Activated CD4-positive, alpha-beta T cell treated with anti-CD3 and anti-CD28 coated beads for 36 hours (primary cell): ENCODE measurements at places on chromosomes 12 and 14. TPM values are rescaled to one million over a fixed set of nuclear protein-coding genes. Genes with fewer than 3 reads are reported as not detected.
A peak's percentile ranks its signal among the peaks of the same experiment; 100 is the strongest.

Gene ACSS3
- not detected for total RNA-seq

Gene FLRT2
- not detected for total RNA-seq

Gene GLS2
- 8.7 TPM for total RNA-seq

Gene CAPZA3
- total RNA-seq, result not detected

Gene SOCS2
- 8.9 TPM for total RNA-seq

Gene KRT77
- not detected for total RNA-seq

Gene PLEKHD1
- total RNA-seq, result 0.05 TPM

Gene TOMM20L
- total RNA-seq, result not detected

DNA sequence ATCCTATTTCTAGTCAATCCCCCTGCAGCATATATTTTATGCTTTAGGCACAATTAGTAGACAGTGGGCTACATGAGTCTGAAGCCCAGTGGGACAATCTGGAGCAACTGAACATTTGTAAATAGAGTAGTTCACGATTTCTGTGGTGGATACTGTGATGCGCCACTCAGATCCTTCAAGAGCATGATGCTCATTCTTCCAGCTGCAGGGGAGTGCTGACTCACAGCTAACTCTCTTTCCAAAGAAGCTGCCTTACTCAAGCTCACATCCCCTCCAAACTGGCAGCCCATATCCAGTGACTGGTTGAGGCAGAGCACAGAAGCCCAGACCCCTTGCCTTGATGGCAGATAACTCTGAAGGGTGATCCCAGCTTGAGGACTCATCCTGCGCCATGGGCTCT is 224.2 kb upstream of the EEA1 start:
- DNase-seq, result no peak
- H3K4me3 ChIP-seq, result no peak overlapping the region
- H3K27me3 ChIP-seq, result peaks cover 2% of the 10 kb centered on the region
- H3K4me1 ChIP-seq, result peaks cover 2% of the 10 kb centered on the region
- H3K27ac ChIP-seq, result no peak overlapping the region

- peak overlapping the region; percentile 92 for H3K27ac ChIP-seq
- peaks cover 12% of the 10 kb centered on the region for H3K4me1 ChIP-seq
- DNase-seq, result peak; percentile 50
- H3K36me3 ChIP-seq, result peaks cover 2% of the 10 kb centered on the region
- H3K4me3 ChIP-seq, result peak overlapping the region; percentile 89
These were observed 16.8 kb upstream of the DYNC1H1 start for GRCh38 chr14:101947577-101947903.

GRCh38 chr12:1517734-1518525 is 76.5 kb downstream of the FBXL14 start:
- H3K27me3 ChIP-seq, result peaks cover 12% of the 10 kb centered on the region
- H3K36me3 ChIP-seq, result no peaks in the 10 kb centered on the region
- no peak overlapping the region for H3K4me3 ChIP-seq
- no peak for DNase-seq

DNA sequence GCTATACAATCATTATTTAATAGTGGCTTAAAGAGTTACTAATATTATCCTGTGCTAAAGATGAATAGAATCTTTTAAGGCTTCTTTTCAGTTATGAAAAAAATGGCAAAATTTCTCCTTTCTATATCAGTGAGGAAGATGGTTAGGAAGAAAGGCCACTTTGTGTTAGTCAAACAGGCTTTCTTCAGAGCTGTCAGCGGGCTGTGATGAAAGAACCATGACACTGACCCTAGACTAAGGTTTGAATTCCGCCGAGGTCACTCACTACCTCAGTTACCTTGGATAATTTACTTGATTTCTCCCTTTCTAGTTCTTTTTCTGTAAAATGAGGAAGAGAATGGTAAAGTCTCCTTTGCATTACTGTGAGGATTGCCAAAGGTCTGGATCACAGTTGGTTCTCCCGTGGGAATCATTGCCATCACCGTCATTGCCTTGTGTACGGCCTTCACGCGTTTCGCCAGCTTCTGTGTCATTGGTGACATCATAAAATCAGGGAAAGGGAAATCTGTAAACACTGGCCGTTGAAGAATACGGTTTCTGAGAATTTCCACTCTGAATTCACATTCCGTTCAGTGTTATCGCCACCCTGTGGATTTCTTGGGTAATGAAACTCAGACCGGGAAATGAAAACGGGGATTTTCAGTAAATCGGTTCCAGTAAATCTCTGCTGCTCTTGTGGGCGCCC is 26.7 kb upstream of the YBX3 start:
- peaks cover 9% of the 10 kb centered on the region for H3K4me1 ChIP-seq
- peak; percentile 79 for DNase-seq
- peaks cover 28% of the 10 kb centered on the region for H3K27me3 ChIP-seq
- H3K36me3 ChIP-seq, result no peaks in the 10 kb centered on the region

DNA sequence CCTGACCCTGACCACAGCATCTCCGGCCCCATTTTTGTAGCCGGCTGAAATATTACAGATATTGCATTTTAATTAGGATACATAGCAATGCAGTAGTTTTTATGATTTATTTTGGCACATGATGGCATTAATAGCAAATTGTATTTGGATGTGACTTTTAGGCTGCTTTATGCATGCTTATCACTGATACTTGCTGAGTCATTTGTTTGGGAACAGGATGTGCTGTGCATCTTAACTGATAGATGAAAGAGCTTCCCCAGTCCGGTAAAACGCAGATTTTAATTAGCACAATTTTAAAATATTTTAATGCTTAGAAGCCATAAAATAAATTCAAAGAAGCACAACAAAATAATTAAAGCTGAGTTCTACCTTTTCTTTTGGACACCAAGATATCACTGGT is 90.7 kb downstream of the OTOGL start:
- no peaks in the 10 kb centered on the region for H3K36me3 ChIP-seq
- peaks cover 5% of the 10 kb centered on the region for H3K4me1 ChIP-seq
- H3K4me3 ChIP-seq, result no peak overlapping the region
- no peak for DNase-seq
- H3K27me3 ChIP-seq, result peaks cover 2% of the 10 kb centered on the region

- no peaks in the 10 kb centered on the region for H3K4me1 ChIP-seq
- H3K36me3 ChIP-seq, result no peaks in the 10 kb centered on the region
- no peak overlapping the region for H3K27ac ChIP-seq
- DNase-seq, result no peak
- no peak overlapping the region for H3K4me3 ChIP-seq
These were observed 258.7 kb downstream of the EMP1 start for GRCh38 chr12:13454991-13455777.

GRCh38 chr14:105080161-105080560 is 14.9 kb upstream of the GPR132 start:
- H3K4me1 ChIP-seq, result peaks cover 22% of the 10 kb centered on the region
- H3K27ac ChIP-seq, result no peak overlapping the region
- H3K36me3 ChIP-seq, result no peaks in the 10 kb centered on the region
- DNase-seq, result no peak
- H3K27me3 ChIP-seq, result no peaks in the 10 kb centered on the region

- peaks cover 13% of the 10 kb centered on the region for H3K27me3 ChIP-seq
- peaks cover 3% of the 10 kb centered on the region for H3K4me1 ChIP-seq
- DNase-seq, result peak; percentile 74
- H3K27ac ChIP-seq, result no peak within 1 kb of the TSS
- peak within 1 kb of the TSS; percentile 55 for H3K4me3 ChIP-seq
These were observed at the start of gene ARHGEF25 for GRCh38 chr12:57611108-57611826. Gene ARHGEF25 (plus strand): TSS chr12:57611435. CDS start chr12:57611895, 460 bp downstream.

GRCh38 chr14:60090864-60091519 is 731 bp upstream of the PCNX4 start:
- peak overlapping the region; percentile 92 for H3K27ac ChIP-seq
- H3K27me3 ChIP-seq, result no peaks in the 10 kb centered on the region

DNA sequence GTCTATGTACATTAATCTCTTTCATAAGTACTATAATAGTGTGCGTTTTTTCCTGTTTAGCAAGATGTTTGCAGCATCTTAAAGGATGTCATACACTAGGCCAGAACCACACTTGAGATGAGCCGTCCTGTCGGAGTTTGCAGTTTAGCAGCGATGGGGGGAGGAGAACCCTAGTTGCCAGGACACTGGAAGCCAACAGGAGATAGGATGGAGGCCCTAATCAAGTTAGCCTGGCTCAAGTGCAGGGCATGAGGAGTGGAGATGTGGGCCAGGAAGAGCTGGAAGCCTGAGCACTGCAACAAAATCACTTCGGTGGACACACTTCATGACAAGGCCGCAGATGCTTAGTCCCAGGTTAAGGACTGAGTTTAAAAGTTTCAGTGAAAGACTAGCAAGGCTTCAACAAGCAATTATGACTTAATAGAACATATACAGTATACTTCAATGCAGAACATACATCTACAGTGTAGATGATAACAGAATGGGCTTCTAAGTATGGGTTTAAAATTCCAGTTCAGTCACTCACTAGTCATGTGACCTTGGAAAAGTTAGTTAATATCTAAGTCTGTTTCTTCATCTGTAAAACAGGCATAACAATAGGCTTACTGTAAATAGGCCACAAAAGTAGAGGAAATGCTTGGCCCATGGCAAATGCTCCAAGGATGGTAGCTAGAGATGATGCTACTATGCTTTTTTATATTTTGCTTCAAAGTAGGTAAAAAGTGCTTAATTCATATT is 77.1 kb downstream of the PTPN21 start:
- H3K4me3 ChIP-seq, result no peak overlapping the region
- H3K27me3 ChIP-seq, result peaks cover 6% of the 10 kb centered on the region
- DNase-seq, result no peak
- H3K36me3 ChIP-seq, result no peaks in the 10 kb centered on the region
- H3K4me1 ChIP-seq, result no peaks in the 10 kb centered on the region

DNA sequence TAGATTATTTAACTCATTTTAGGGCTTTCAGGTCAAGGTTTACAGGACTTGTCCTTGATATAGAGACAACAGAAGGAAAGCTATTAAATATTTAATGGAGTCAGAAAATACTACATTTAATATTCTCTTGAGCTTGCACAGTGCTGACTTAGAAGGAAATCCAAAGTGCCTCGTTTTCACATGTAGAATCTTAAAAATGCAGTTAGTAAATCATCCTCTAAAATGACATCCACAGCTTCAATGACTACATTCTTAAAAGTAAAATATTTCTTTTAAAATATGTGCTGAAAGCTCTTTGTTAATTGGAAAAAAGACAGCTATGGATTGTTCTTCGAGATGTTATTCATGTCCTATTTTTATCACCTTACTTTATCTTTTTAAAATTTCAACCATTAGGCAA is 146.9 kb downstream of the KCNC2 start:
- no peak overlapping the region for H3K27ac ChIP-seq
- no peaks in the 10 kb centered on the region for H3K27me3 ChIP-seq
- H3K4me3 ChIP-seq, result no peak overlapping the region
- no peaks in the 10 kb centered on the region for H3K36me3 ChIP-seq

GRCh38 chr12:26245175-26245942 is 50.0 kb downstream of the SSPN start:
- DNase-seq, result no peak
- no peaks in the 10 kb centered on the region for H3K36me3 ChIP-seq
- H3K27ac ChIP-seq, result no peak overlapping the region
- no peaks in the 10 kb centered on the region for H3K4me1 ChIP-seq
- H3K27me3 ChIP-seq, result peaks cover 13% of the 10 kb centered on the region
- H3K4me3 ChIP-seq, result no peak overlapping the region

- peaks cover 2% of the 10 kb centered on the region for H3K36me3 ChIP-seq
- H3K27me3 ChIP-seq, result no peaks in the 10 kb centered on the region
- no peak overlapping the region for H3K27ac ChIP-seq
- H3K4me1 ChIP-seq, result peaks cover 20% of the 10 kb centered on the region
- no peak for DNase-seq
- H3K4me3 ChIP-seq, result no peak overlapping the region
These were observed 53.2 kb downstream of the RPAP3 start for GRCh38 chr12:47652521-47653234.

GRCh38 chr12:91922139-91922538 is 223.5 kb downstream of the BTG1 start:
- peaks cover 26% of the 10 kb centered on the region for H3K4me1 ChIP-seq
- no peak overlapping the region for H3K27ac ChIP-seq
- H3K27me3 ChIP-seq, result no peaks in the 10 kb centered on the region

DNA sequence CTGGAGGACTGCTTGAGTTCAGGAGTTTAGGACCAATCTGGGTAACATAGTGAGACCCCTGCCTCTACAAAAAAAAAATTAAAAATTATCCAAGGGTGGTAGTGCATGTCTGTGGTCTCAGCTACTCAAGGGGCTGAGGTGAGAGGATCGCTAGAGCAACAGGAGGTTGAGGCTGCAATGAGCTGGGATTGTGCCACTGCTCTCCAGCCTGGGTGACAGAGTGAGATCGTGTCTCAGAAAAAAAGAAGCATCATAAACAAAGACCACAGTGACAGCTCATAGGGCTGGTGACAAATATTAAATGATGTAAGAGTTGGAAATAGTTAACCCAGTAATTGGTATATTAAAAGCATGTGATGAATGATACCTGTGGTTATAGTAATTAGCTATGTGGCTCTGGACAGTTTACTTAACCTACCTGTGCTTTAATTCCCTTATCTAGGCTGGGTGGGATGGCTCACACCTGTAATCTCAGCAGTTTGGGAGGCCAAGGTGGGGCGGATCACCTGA is 68.0 kb downstream of the GSC start:
- H3K36me3 ChIP-seq, result no peaks in the 10 kb centered on the region
- peaks cover 9% of the 10 kb centered on the region for H3K27me3 ChIP-seq
- H3K27ac ChIP-seq, result no peak overlapping the region
- no peaks in the 10 kb centered on the region for H3K4me1 ChIP-seq

GRCh38 chr12:107929436-107929835 is 154.9 kb downstream of the ASCL4 start:
- H3K4me3 ChIP-seq, result no peak overlapping the region
- peaks cover 14% of the 10 kb centered on the region for H3K27me3 ChIP-seq
- H3K36me3 ChIP-seq, result no peaks in the 10 kb centered on the region
- H3K27ac ChIP-seq, result no peak overlapping the region
- no peaks in the 10 kb centered on the region for H3K4me1 ChIP-seq

GRCh38 chr14:55764784-55765183 is 184.8 kb downstream of the KTN1 start:
- no peak overlapping the region for H3K27ac ChIP-seq
- H3K4me1 ChIP-seq, result peaks cover 6% of the 10 kb centered on the region
- peaks cover 8% of the 10 kb centered on the region for H3K27me3 ChIP-seq
- H3K36me3 ChIP-seq, result no peaks in the 10 kb centered on the region

- no peaks in the 10 kb centered on the region for H3K4me1 ChIP-seq
- H3K4me3 ChIP-seq, result no peak overlapping the region
- H3K27ac ChIP-seq, result no peak overlapping the region
These were observed 659.4 kb downstream of the MED13L start for GRCh38 chr12:115618105-115618504.

DNA sequence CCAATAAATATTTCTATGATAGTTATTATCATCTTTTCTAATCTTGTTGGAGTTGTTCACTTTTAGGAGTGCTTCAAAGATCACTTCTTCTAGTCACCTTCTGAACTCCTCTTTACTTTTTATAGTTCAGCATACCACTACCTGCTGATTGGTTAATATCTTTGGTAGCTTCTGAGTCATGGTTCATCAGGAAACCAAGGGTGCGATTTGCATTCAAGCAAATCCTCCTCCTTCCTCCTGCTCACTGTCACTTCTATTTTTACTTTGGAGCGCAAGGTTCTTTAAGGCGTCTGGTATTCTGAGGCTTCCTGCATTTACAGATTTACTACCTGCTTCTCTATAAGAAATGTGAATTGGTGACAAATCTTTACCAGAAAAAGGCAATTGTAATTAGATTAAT is 24.0 kb downstream of the SYT1 start:
- H3K4me1 ChIP-seq, result no peaks in the 10 kb centered on the region
- H3K36me3 ChIP-seq, result no peaks in the 10 kb centered on the region
- no peak overlapping the region for H3K27ac ChIP-seq
- no peaks in the 10 kb centered on the region for H3K27me3 ChIP-seq
- no peak overlapping the region for H3K4me3 ChIP-seq
